ENCODE measurements at places on chromosomes 3 and 15.

- no peak for DNase-seq
Measured at GRCh38 chr3:179116816-179117215, 31.3 kb upstream of the PIK3CA start.

DNA sequence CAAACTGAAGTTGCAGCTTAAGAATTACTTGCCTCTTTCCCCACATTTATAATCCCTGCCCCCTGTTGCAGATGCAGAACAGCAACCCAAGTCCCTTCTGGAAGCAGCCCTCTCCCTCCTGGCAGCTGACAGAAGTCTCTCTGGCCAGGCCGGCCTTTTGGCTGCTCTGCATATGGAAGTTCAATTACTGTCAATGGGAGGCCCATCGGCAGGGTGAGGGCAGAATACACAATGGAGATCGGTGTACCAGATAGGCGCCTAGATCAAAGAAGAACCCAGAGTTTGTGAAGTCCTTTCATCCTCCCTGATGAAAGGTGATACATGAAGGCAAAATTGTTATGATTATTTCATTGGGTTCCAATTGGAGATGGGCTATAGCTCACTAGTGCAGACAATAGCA, 327.9 kb upstream of the CTNNB1 start:
- no peak for DNase-seq

DNA sequence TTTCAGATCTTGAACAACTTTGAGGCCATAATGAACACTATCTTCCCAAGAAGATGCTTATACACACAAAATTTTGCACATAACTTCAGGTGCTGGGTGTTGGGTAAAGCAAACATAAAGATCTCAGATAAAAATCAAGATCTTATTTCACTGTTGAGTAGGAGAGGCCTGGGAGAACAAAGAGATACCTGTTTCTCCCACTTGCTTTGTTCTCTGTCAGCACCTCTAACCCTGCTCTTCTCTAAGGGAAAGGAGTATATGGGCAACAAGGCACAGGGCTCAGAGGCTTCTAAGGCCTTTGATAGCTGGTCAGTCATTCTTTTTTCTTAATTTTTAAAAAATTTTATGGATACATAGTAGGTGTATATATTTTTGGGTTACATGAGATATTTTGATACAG, 3.6 kb upstream of the GK5 start:
- no peak for DNase-seq

GRCh38 chr3:185087419-185087818, 65.4 kb downstream of the C3orf70 start:
- DNase-seq, result no peak

GRCh38 chr3:178778589-178778988, 242.4 kb downstream of the KCNMB2 start:
- DNase-seq, result no peak

DNA sequence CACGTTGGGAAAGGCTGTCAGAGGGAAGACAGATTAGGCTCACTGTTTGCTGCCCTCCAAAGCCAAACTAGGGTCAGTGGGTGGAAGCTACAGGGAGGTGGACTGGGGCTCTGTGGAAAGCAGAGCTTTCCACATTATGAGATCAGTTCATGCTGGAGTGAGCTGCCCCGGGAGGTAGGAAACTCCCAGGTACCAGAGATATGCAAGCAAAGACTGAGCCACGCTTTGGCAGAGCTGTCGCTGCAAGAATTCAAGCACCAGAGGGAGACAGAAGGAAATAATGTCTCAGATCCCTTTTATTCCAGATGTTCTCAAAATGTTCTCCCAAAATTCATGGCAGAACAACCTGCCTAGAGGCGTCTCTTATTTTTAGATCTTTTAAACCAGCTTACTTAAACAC, 286.6 kb downstream of the WDR72 start:
- DNase-seq, result no peak

DNA sequence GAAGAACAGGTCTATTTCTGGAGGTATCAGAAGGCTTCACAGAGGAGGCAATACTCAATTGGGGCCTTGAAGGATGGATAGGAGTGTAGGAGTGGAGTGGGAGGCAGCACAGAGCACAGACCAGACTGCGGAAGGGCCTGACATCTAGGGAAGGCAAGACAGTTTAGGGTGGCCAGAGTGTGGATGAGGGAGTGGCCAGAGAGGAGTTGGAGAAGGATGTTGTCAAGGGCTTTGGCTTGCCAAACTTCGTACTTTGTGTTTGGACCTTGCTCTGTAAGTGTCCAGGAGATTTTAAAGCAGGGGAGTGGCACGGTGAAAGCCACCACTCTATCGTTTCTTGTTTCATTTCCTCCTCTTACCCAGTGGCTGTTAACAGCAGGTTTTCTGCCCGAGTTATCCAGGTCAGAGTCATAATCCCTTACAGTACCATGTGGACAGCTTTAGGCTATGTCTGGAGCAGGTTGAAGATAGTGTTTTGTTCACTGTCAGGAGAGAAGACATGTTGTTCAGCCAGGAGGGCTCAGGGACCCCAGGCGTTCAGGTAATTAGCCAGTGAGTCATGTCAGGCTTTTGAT, 12.3 kb downstream of the SMAD3 start:
- no peak for DNase-seq

- DNase-seq, result no peak
Measured at GRCh38 chr15:38391191-38391590, 62.7 kb upstream of the FAM98B start.

- no peak for DNase-seq
Measured at GRCh38 chr15:80778621-80778963, 578 bp upstream of the CEMIP start.

- peak; percentile 4 for DNase-seq
Measured at GRCh38 chr3:168620854-168621253, 525.1 kb upstream of the GOLIM4 start.

- DNase-seq, result no peak
Measured at GRCh38 chr3:179927191-179927590, 109.5 kb downstream of the PEX5L start.

GRCh38 chr15:64665179-64665578, 110.2 kb downstream of the RBPMS2 start:
- no peak for DNase-seq

DNA sequence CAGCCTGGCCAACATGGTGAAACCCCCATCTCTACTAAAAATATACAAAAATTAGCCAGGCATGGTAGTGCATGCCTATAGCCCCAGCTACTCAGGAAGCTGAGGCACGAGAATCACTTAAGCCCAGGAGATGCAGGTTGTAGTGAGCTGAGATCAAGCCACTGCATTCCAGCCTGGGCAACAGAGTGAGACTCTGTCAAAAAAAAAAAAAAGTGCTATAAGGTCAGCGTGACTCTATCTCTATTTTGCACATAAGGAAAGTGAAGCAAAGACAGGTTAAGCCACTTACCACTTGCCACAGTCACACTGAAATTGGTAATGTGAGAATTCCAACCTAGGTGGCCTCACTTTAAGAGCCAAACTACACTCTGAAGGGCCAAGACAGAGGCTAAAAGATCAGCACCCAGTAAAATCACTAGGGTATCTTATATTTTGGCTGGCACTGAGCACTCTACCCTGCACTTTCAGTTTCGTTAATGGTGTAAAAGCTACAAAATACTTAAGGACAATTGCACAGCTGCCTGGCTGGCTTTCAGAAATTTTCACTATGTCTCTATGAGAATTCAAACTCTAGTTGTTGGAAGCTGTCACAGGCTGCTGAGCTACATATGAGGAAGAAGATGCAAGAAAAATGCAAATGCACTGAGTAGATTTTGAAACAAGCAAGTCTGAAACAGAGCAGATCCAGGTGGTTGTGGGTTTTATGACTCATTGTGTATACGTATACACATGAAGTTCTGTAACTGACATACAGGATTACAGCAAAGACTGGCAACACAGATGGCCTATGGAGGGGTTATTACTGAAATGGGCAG, 32.7 kb downstream of the TRANK1 start:
- DNase-seq, result peak; percentile 59

GRCh38 chr15:66269326-66270090, 16.0 kb upstream of the MEGF11 start:
- peak; percentile 69 for DNase-seq

GRCh38 chr3:130654921-130655320, 91.7 kb downstream of the PIK3R4 start:
- DNase-seq, result no peak

DNA sequence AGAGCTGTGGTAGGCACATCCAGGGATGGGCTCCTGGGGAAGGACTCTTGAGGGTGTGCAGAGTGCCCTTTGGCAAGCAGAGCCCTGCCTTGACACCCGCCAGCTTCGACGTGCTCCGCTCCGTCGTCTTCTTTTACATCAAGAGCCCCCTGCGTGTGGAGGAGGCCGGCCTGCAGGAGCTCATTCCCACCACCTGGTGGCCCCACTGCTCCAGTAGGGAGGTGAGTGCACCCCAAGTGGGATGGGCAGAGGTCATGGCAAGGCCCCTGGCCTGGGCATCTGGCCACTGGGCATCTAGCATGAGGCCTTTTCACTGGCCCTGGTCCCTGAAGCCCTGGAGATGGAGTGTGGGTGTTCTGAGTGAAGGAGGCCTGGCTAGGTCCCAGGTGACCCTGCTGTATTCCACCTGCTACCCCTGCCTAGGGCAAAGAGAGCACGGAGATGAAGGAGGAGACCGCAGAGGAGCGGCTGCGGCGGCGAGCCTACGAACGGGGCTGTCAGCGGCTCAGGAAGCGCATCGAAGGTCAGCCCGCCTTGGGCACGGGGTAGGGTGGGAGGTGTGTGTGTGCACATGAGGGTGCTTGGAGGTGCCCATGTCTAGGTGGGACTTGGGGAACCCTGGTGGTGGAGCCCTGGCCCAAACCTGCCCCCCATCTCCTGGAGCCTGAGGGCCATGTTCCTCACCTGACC, 12.2 kb downstream of the RNF123 start:
- no peak for DNase-seq

DNA sequence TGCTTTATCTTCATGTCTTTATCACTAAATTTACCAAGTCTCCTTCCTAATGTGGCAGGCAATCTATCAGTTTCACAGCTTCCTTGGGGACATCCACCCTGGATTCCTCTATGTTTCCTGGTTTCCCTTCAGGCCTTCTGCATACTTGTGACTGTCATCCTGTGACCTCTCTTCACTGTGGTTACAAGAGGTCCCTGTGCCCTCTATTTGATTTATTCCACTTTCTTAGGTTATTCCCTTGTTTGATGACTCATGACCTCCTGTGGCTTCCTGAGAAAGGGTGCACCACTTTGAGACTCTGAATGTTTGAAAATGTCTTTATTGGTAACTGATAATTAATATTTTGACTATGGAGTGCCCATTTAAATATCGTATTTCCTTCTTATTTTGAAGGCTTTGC, 60.5 kb upstream of the KY start:
- no peak for DNase-seq

DNA sequence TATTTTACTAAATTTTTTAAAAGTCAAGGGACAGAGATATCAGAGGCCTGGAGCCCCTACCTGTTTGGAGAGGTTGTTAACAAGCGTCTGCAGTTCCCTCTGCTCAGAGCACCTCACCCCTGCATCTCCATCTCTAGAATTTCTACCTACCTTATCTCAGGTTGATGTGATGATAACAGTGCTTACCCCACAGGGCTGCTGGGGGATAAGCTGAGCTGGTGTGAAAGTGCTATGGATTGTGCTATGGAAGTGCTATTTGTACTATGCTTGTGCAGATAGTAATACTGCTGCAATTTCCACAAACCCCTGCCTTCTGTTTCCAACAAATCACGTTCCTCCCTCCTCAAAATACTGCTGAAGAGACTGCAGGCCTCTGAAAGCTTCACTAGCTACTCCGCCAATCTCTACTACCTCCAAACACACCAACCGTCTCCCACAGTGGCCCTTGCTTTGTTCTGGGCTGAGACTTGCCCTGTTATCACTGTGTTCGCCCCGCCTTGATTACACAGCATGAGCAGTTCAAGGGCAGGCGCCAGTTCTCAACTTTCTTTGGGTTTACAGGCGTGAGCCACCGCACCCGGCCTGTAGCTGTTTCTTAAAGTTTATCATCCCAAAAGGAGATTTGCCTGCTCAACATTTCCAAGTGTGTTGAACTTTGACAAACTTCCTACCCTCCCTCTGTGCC, 28.4 kb upstream of the PARL start:
- no peak for DNase-seq

DNA sequence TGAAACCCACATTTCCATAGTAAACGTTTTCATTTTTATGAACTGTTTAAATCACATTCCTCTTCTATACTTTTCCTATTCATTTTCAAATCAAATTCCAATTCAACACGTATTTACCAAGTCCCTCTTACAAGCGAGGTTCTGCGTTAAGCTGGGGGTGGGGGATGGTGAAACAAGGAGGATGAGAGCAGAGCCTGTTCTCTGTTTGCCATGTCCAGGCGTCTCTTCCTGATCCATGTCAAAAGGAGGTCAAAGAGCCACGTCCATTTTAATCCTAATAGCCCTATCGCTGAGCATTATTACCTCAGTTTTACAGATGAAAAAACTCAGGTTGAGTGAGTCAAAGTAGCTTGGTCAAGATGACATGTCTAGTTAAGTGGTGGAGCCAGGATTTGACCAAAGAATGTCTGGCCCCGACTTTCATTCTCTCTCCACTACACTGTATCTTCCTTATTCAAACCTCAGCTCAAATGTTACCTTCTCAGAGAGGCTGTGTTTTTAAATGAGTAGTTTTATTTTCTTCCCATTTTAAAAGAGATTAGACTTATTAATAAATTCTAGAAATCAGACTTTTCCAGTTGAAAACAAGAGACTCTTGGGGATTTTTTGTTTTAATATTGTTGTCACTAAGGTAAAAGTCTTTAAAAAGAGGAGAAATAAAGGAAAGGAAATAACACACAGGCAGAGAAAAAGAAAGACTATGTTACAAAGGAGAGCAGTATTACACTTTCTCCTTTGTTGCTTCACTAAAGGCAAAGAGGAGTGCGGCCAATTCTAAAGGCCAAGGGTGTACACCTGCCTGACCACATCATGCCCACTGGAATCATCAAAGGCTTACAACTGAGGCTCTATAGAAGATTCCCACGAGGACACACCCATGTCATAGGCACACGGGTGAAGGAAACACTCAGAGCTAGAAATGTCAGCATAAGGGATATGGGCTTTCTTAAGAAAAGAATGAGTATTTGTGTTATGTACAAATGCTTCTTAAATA, 42.4 kb downstream of the MYO5A start:
- no peak for DNase-seq

- DNase-seq, result no peak
Measured at GRCh38 chr15:31013863-31014607, 22.6 kb upstream of the MTMR10 start.

DNA sequence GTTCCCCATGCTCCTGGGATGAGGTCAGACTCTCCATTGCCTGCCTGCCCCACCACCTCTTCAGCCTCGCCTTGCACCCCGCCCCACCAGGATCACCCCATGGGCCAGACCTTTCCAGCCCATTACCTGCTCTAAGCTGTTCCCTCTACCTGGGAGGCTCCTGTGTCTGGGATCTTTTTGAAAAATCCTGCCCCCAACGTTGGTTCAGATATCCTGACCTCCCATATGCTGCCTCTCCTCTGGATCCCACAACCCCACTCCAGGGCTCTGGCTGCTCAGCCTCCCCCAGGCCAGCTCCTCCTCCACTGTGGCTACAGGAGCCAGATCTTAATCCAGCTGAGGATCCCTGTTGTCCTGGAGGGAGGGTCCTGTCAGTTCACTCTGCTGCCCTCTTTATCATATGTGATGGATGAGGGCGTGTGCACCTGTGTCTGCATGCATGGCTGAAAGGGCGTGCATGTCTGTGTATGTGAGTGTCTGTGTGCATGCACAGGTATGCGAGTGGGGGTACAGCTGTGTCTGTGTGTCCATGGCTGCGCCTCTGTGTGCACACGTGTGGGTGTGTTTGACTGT, 21.7 kb upstream of the ALAS1 start:
- no peak for DNase-seq

- DNase-seq, result no peak
Measured at GRCh38 chr3:132925256-132925930, 112.8 kb upstream of the TMEM108 start.
